ENCODE measurements at places on chromosomes 2 and 18.

- DNase-seq = no peak
Measured at GRCh38 chr2:30807249-30807648, at the start of gene CAPN13. CAPN13 (minus strand) TSS chr2:30807446; CDS start chr2:30787325, 20,121 bp downstream.

- no peak for DNase-seq
Measured at GRCh38 chr18:22956226-22956625, 23.1 kb downstream of the RBBP8 start.

DNA sequence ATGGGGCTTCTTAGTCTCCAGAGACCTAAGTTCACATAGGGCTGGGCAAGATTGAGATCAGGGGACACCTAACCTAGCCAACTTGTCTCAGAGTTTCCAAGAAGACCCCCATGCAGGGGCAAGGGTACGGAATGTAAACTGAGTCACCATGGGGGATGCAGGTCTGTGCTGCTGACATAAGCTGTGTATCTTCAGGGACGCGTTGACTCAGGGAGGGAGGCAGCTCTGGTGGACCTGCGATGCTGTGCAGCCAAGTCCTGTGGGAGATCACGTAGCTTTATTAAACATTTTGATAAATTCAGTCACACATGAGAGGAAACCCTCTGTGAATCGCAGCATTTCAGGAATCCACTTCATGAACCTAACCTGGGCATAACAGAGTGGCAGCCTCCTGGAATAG is 216.0 kb downstream of the ANKRD30B start:
- no peak for DNase-seq

DNA sequence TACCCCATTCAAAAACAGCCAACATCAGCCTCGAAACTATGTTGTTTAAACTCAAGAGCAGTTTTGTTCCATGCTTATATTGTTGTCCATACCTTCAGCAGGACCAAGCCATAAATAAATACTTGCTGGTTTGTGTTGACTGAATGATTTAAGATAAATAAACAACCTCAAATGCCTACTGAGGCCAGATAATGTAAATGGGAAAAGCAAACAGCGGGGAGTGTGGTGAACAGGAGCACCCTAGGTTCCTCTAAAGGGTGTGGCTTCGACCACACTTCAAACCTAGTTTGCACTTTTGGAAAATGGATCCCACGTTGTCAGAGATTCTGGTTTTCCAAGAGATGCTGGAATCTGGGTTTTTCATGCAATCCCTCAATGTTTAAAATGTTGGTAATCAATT is 1.7 kb upstream of the PMAIP1 start:
- DNase-seq = no peak

DNA sequence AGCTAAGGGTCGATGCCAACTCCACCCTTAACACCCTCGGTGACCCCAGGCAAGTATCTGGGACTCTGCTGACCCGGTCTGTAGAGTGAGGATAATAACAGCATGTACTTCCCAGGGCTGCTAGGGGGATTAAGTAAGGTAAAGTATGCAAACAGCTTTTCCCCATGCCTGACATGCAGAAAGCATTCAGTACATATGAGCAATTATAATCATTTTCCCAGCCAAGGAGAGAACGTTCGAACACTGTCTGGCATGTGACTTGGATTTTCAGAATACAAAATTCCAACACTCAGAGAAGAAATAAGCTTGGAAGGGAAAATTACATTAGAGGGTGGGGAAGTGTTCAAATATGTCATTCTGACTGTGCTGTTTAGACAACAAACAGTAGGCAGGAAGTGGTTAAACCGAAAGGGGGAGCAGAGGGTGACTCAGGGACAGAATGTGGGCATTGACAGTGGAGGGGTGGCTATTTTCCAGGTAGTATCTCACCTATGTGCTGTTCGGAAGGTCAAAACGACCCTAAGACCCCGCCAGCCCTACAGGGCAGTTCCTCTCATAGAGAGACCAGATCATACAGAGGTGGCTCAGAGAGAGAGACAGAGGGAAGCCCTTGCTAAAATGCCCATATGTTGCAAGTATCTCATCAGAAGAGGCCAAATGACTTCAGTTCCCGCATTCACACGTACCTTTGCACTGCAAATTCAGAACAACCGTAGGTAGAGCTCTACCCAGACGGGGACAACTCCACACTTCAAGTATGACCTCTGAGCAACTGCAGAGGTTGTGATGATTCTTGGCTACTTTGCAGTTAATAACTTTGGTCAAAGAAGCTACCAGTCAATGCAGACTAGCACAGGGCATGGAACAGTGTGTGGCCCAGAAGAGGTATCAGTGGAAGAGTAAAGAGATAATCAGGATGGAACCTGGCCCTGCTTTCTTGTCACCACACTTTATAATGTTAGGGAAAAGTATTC is 14.8 kb downstream of the ASPRV1 start:
- no peak for DNase-seq

- DNase-seq = no peak
Measured at GRCh38 chr2:71459084-71459431, 5.7 kb downstream of the DYSF start.
